ENCODE measurements at places on chromosomes 4 and X.

- no peak for DNase-seq
Observed at GRCh38 chr4:115293093-115293462, 179.7 kb upstream of the NDST4 start.

GRCh38 chr4:155237567-155237966 is 29.1 kb downstream of the NPY2R start:
- DNase-seq = no peak

- peak; percentile 69 for DNase-seq
Observed at GRCh38 chrX:112734290-112734689, 54.6 kb upstream of the LHFPL1 start.

GRCh38 chrX:41382714-41383645 is 49.0 kb downstream of the DDX3X start:
- DNase-seq = no peak

DNA sequence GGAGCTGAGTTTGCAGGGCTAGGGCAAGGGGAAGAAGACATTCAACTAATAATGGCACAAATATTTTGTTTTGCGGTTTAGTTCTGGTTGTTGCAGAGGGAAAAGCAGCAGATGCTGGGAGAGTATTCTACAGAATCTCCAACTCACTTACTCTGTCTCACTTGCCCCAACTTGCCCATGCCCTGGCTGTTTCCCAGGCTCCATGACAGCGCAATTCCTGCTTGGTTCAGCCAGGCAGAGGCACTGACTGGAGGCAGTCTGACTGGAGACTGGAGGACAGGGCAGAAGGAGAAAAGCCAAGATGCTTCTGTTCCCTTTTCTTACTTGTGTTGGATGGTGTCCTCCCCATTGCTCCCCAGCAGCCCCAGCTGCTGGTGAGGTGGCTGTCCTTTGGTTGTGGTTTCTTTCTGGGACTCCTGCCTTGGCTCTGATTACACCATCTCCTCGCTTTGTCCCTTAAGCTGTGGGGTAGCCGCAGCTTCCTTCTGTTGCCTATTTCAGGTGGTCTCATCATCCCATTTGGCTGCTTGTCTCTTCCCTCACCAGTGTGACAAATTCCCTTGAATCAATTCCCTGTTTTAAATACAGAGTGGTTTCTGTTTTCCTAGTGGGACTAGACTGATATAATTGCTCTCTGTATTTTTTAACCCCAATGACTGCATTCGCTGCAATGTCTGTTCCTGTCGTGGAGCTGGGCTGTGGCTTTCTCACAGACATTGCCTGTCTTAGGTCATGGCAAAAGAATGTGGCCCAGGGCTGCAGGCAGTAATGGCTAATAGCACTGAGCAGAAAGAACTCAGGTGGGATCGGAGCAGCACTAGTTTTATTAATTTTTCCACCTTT is 24.2 kb upstream of the RASL11B start:
- DNase-seq = no peak

DNA sequence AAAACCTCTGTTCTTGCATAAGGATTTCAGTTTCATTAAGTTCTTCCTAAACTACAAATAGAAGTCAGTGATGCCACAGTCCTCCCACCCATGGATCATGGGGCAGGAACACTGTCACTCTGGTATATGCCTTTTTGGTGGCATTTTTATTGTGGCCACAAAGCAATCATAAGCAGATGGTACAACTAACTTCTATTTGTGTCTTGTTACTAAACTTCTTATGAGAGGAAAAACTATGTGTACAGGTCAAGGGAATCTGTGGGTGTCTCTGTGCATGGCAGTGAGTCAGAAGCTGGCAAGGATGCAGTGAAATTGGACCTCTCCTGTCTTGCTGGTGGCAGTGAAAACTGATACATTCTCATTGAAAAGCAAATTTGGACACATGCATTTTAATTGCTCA is 245.0 kb upstream of the GPC4 start:
- DNase-seq = no peak

DNA sequence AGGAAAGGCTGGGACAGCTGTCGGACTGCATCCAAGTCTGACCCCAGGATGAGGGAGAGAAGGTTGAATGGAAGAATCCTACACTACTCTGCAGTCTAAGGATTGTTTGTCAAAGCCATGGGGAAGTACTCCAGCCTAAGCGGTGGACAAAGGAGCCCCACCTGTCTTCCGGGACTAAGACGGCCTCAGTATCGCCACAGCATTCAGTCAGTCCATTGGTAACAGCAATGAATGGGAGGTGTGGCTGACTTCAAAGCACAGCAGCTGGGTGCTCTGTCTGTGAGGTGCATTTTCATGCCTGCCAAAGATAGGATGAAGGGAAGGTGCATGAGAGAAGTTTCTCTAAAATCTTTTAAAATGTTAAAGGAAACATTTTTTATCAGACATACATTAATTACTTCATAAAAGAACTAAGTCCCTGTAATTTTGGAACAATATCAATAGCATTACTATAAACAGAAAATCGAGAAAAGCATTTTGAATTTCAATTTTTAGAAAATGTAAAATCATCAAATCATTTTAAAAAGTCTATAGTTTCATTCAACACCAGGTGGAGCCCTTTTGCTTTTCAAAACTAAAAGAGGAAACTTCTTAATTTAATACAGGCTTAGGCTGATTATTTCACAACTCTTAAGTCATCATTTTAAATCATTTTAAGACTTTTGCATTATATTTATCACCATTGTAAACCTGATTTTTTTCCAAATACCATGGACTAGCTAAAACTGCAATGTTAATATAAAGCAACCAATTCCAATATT is 27.6 kb upstream of the INTU start:
- no peak for DNase-seq

- DNase-seq = no peak
Observed at GRCh38 chr4:15042529-15043167, 40.4 kb downstream of the CPEB2 start.

- DNase-seq = no peak
Observed at GRCh38 chr4:143270256-143270838, 66.3 kb upstream of the GAB1 start.

GRCh38 chr4:151675411-151675971 is 85.3 kb downstream of the GATB start:
- no peak for DNase-seq

DNA sequence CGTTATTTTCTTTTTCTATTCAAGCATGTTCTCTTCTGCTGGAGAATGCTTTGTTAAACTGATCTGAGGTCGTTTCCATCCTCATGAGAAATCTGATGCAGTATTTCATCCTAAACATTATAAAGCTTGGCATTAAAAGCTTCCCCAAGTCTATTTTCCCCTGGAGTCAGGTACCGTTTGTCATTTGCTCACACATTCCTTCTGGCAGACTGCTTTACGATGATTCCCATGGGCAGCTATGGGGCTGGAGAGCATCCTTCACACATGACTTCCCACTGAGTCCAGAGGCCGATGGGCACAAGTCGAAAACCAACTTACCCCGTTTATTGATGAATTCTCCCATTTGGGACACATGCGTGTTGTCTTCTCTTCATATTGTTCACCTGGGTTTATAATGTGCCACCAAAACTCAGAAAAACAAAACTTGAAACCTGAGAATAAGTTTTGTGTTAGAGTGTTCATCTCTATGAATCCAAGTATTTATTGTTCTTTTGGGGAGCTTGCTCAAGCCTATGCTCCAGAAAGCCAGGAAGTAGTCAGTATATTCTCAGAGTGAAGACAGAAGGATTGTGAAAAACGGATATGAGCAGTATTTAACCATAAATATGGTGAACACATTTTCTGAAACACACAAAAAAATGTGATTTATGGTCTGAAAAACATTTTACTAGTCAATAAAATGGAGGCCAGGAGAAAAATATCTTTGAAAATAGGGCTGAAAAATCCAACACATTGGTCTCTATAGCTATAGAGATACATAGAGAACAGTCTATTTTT is 298.8 kb upstream of the NOCT start:
- no peak for DNase-seq

GRCh38 chr4:102757681-102758080 is 3.1 kb downstream of the MANBA start:
- no peak for DNase-seq

DNA sequence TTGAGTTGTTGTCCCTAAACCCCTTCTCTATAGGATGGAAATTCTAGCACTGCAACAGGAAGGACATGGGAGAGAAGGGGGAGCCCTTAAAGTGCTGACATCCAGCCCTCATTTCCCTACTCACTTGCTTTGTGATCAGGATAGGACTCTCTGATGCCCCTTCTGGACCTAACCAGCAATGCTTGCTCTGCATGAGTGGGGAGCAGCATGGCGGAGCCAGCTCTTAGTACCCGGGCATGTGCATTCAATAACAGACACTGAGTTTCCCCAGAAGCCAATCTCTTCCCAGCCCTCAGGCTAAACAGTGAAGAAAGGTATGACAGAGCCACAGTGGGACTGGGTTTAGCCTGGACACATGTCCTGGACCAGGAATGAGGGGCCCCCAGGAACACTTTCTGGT is 14.0 kb downstream of the SOD3 start:
- no peak for DNase-seq

- peak; percentile 47 for DNase-seq
Observed at GRCh38 chr4:185128272-185129119, 14.6 kb upstream of the SLC25A4 start.

- DNase-seq = no peak
Observed at GRCh38 chr4:52358883-52359321, 300.2 kb downstream of the USP46 start.

GRCh38 chr4:110278127-110278526 is 79.7 kb upstream of the ELOVL6 start:
- DNase-seq = no peak

DNA sequence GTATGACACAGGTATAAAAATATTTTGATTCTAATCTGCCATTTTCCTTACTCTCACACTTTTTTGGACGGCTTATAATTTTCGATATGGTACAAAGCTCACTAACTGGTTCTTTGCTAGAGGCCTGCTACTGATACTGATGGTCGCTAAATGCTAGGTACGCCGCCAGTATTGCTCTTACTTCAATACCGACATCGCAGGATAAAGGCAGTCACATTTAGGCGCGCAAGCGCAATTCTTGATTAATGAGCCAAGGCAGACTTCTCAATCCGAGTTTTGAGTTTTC is 557 bp upstream of the USP38 start:
- no peak for DNase-seq

- no peak for DNase-seq
Observed at GRCh38 chrX:9562851-9563250, 98.0 kb downstream of the TBL1X start.

GRCh38 chr4:113534711-113535110 is 226.8 kb downstream of the CAMK2D start:
- DNase-seq = no peak

- no peak for DNase-seq
Observed at GRCh38 chr4:57911203-57911602, 801.0 kb upstream of the IGFBP7 start.

- no peak for DNase-seq
Observed at GRCh38 chr4:165542476-165542875, 163.7 kb downstream of the CPE start.

DNA sequence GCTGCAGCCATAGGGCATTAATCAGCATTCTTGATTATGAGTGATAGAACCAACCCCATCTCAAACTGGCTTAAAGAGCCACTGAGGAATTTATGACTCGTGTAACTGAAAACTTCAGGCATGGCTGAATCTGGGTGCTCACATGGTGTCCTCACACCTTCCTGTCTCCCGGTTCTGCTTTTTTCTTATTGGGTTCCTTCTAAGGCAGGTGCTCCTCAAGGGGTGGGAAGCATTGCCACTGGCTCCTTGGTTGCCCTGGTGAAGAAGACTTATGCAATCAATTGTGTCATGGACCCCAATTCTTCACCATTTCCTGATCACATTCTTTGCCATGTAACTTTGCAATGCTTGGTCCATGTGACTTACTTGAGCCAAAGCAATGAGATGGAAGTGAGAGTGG is 4.3 kb upstream of the ZCCHC4 start:
- DNase-seq = no peak

GRCh38 chrX:9878146-9878820 is 88.9 kb upstream of the CLDN34 start:
- DNase-seq = no peak

DNA sequence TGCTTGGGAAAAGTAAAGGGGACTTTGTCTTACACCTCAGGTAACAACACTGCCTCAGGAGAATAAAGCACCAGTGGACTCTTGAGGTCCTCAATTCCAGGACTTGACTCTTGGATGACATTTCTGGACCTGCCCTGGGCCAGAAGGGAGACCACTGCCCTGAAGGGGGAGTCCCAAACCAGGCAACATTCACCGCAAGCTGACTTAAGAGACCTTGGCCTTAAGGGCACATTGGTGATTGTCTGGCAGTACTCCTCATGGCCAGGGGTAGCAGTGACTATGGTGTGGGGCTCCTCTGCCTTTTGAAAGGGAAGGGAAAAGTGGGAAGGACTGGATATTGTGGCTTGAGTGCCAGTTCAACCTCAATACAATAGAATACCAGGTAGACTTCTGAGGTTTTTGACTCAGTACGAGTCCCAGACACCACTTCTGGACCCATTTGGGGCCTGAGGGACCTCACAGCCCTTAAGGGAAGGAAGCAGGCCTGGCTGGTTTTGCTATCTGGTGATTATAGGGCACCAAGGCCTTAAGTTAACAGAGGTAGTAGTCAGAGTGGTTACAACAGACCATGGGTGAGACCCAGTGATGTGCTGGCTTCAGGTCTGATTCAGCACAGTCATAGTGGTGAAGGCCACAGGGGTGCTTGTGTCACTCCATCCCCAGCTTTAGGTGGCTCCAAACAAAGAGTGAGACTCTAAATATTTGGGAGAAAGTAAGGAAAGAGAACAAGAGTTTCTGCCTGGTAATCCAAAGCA is 121.2 kb upstream of the TET2 start:
- DNase-seq = no peak

- DNase-seq = no peak
Observed at GRCh38 chr4:25370242-25370641, 6.8 kb upstream of the ANAPC4 start.

GRCh38 chr4:165360041-165360695 is 18.6 kb upstream of the CPE start:
- DNase-seq = no peak

DNA sequence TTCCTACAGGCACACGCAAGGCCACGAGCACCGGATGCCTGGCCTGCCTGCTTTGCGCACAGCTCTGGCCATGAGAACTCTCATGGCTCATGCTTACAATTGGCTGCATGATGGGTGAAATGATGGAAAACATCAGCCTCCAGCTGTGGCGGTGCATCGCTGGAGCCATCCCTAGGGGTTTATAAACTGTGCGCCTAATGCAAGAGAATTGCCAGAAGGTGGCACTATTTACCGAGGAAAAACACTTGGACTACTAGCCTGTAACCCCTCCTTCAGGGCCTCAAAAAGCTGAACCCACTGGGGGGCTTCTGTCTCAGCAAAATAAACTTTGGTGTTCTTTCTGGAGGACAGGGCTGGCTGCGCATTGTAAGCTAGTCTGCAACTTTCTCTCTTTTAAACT is 51.9 kb downstream of the PHKA2 start:
- DNase-seq = no peak

All from posterior cingulate gyrus (tissue), 11 donors.